ENCODE measurements at places on chromosomes 4 and X.

- DNase-seq = no peak
These were observed 234.2 kb upstream of the MID1 start for GRCh38 chrX:10854594-10854993.

DNA sequence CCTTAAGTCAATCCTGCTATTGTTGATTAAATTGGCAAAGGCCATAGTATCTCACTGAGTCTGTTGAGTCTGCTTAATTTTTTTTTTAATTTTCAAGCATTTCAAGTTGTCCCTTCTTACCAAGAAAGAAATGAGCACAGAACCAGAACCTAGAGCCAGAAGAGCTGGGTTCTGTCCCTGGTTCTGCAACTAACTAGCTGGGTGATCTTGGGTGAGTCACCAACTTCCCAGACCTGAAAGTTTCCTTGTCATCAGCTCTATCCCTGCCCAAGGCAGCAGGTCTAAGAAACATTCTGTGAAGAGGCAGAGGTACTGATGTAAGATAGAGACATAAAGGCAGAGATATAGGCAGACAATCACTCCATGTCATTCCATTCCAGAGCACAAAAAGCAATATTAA is 17.3 kb downstream of the TEC start:
- DNase-seq = no peak

GRCh38 chr4:121632636-121633035 is 64.1 kb downstream of the ANXA5 start:
- DNase-seq = no peak

DNA sequence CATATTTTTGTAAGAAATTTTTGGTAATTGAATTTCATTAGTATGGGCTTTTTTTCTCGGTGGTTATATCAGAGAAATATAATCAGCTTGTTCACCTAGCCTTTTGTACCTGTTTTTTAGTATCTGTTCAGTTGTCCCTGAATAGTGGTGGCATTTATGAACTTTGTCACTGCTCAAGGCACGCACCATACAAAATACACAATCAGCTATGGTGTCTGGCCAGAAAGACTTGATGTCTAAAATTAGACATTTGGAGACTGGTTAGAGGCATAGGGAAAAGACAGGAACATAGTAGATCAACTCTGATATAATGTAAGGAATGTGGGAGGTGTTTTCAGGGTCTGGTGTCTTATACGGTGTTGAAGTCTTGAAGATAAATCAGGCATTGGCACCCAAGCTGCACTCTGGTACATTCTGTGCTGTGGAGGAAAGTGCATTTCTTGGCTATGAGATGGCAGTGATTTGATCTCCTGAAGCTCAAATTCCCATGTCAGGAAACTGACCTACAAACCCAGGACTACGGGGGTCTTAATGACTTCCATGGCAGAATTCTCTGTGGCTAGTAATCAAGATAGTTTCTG is 3.6 kb downstream of the ART3 start:
- DNase-seq = no peak

DNA sequence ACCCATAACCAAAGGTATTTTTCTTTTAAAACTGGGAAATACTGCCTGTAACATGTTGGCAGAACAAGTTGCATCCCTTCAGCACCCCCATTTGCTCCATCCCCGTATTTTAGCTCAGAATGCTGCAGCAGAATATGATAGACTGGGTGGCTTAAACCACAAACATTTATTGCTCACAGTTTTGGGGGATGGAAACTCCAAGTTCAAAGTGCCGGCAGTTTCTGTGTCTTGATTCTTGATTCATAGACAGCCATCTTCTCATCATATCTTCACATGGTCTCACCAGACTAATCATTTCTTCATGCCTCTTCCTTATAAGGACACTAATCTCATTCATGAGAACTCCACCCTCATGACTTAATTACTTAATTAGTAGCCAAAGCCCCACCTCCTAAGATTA is 10.5 kb upstream of the INPP4B start:
- DNase-seq = no peak

GRCh38 chr4:1333256-1333655 is 13.8 kb upstream of the UVSSA start:
- no peak for DNase-seq

- no peak for DNase-seq
These were observed 32.9 kb downstream of the FNIP2 start for GRCh38 chr4:158801677-158802076.

GRCh38 chrX:68307769-68308168 is 125.5 kb downstream of the OPHN1 start:
- peak; percentile 62 for DNase-seq

- DNase-seq = no peak
These were observed 22.5 kb downstream of the CHIC2 start for GRCh38 chr4:54041933-54042332.

DNA sequence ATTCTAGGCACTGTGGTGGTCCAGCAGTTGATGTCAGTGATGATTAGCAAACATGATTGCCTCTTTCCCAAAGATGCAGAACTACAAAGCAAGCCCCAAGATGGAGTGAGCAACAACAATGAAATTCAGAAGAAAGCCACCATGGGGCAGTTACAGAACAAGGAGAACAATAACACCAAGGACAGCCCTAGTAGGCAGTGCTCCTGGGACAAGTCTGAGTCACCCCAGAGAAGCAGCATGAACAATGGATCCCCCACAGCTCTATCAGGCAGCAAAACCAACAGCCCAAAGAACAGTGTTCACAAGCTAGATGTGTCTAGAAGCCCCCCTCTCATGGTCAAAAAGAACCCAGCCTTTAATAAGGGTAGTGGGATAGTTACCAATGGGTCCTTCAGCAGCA is 365.3 kb downstream of the MAPK10 start:
- no peak for DNase-seq

GRCh38 chrX:123188081-123188480 is 4.0 kb downstream of the GRIA3 start:
- DNase-seq = no peak

GRCh38 chrX:30935985-30936384 is 46.9 kb upstream of the TAB3 start:
- DNase-seq = peak; percentile 2

- DNase-seq = no peak
These were observed 645.5 kb downstream of the ANKRD50 start for GRCh38 chr4:124067046-124067445.

GRCh38 chr4:30802622-30803323 is 82.6 kb downstream of the PCDH7 start:
- DNase-seq = peak; percentile 33

GRCh38 chr4:42995343-42995944 is 102.9 kb downstream of the GRXCR1 start:
- peak; percentile 3 for DNase-seq

DNA sequence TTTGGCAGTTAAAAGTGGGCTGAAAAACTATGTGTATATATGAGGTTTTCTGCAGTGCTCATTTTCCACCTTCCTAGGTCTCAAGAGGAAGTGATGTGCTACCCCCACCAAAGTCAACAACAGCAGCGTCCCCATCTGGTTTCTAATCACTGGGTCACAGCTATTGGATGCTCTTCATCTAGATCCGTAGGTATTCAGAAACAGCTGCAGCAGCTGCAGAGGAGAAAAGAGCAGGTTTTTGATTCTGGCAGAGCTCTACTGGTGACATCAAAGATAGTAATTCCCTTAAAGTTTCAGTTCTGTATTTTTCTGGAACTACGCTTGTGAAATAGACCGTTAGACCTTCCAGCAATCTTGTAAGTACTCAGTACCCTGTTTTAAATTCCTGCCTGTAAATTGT is 5.8 kb upstream of the GUCY2F start:
- no peak for DNase-seq

DNA sequence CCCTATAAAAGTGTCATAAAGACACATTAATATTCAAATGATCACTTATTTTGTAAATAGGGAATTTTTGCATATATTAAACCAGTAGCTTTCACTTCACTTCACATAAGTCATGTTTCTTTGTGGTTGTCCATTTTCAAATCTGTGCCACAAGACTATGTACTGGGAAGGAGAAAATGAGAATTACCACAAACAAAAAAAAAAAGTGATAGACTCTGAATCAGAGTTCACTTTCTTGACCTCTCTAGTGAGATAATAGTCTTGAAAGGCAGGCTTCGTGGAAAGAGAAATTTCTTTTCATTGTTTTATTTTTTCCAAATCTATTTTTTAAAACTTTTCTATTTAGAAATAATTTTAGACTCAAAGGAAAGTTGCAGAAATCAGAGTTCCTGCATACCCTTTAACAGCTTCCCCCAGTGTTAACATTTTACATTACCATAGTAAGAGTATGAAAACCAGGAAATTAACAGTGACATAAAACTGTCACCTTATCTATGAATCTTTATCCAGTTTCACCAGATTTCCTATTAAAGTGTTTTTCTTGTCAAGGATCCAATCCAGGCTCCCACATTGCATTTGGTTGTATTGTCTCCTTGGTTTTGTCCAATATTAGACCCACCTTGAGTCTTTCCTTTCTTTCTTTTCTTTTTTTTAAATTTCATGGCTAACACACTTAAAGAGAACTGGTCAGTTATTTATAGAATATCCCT is 215.4 kb upstream of the PGRMC2 start:
- DNase-seq = no peak

- no peak for DNase-seq
These were observed at the start of gene PGRMC2 for GRCh38 chr4:128287141-128287870. PGRMC2 (minus strand) TSS chr4:128287813; CDS start chr4:128287790, 23 bp downstream.

GRCh38 chr4:13782231-13782630 is 154.7 kb upstream of the BOD1L1 start:
- no peak for DNase-seq

DNA sequence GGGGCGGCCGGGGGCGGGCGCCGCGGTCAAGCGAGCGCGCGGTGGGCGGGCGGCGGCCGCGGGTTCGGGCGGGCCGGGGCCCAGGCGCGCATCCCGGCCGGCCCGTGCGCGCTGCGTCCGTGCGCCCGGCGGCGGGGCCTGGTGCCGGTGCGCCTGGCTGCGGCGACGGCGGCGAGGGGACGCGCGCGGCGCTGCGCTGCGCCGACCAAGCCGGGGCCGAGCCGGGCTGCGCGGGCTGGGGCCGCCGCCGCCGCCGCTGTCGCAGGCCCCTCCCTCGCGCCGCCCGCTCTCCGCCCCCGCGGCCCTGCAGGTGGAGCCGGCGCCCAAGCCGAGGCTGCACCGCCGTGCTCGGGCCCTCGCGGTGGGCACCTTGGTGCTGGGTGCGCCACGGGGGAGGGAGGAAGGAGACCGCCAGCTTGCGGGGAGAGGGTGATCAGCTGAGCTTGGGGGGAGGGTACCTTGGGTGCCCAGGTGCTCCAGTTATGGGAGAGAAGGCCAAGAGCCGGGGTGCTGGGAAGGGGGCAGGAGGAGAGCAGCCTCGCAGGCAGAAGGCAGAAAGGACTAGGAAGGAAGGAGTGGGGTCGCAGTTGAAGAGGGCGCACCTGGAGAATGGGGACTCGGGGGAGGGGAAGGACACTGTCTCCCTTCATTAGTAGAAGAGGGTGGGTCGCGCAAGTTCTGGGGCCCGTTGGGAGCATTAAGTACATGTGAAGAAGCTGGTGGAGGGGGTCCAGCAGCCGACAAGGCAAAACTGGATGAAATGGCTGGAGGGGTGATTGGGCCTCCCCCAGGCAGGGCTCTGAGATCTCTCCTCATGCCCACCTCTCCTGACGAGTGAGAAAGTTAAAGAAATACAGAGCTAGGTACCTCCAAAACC is at the start of gene PPP2R2C:
PPP2R2C (minus strand) TSS at position 228 of the 877 bp plus-strand sequence. CDS start 385 bp downstream, outside the sequence.
- no peak for DNase-seq

DNA sequence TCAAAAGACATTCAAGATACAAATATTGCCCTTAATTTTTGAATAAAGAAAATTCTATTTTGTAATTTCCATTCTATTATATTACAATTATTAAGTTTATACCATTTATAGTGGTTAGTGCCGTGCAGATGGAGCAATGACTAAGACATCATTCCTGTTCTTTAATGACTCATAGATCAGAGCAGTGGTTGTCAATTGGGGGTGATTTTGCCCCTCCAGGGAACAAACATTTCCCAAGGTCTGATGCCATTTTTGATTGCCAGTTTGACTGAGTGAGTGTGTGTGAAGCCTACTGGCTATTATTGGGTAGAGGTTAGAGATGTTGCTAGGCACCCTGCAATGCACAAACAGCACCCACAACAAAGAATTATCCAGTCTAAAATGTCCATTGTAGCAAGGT is 97.9 kb upstream of the DDIT4L start:
- DNase-seq = peak; percentile 46

DNA sequence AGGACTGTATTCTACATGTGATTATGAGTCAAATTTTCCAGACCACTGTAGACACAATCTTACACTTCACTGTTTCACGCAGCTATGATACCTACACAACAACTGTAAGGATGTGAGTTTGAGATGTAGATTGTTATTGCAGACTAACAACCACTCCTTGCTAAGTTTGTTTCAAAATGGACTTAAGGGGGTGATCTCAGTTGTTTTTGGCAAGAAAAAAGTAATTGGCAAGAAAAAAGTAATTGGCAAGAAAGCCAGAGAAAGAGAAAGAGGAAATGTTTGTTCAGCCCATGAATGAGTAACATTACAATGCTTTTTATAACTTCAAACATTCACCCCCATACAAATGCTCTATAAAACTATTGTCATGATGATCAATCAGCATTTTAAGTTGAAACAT is 466.4 kb downstream of the DMD start:
- DNase-seq = no peak

- no peak for DNase-seq
These were observed 327.9 kb upstream of the GRIA3 start for GRCh38 chrX:122856205-122856604.
